ENCODE measurements at places on chromosomes 7 and 10.

DNA sequence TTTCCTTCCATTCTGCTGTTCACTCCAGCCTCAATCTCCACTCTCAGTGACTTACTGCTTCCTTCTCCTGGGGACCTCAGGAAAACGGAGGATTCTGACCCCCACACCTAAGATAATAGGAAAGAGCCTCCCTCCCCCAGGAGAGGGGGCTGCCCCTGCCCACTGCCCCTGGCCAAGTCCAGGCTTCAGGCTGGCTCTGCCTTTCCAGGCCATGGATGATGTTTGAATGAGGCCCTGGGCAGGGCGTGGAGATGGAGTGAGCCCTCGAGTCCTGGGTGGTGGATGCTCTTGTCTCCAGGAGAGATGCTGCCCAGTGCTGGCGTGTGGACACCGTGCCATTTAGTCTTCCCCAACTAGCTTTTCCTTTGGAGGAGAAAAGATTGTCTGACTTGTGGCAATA is 106.9 kb downstream of the INSYN2A start:
- no peak for DNase-seq

DNA sequence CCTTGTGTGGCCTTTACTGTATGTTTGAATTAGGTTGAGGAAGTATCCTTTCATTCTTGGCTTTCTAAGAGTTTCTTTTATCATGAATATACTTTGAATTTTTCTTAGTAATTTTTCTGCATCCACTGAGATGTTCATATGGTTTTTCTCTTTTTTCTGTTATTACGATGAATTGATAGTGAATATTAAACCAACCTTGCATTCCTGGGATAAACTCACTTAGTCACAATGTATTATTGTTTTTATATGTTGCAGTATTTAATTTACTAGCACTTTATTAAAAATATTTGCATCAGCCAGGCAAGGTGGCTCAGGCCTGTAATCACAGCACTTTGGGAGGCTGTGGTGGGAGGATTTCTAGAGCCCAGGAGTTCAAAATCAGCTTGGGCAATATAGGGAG is 15.3 kb upstream of the RBM33 start:
- no peak for DNase-seq

DNA sequence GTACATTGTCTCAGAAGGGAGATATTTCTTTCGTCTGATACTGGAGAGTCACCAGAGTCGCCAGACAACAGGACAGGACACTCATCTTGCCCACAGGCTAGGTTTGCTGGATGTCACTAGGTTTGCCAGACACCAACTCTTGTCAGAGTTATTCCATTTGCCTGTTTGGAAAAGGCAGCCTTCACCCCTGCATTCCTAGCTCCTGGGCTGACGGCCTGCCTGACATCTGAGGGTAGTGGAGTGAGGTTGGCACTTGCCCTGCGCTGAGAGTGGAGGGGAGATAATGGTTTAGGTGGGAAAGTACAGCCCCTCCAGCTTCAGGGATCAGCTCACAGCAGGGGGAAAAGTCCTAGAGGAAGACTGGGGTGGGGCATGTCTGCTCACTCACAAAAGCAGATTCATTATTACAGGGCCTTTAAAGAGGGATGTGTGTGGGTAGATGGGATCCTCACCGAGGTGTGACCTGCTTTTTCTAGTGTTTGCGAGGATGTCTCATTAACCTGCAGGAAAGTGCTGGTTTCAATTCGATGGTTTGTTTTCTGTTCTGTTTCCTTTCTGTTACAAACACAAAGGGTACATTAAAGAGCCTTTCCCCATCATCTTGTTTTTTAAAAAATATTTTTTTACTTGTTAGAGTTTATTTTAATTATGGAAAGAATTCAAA is 79.3 kb upstream of the TNS3 start:
- DNase-seq, result no peak

- no peak for DNase-seq
Observed at GRCh38 chr10:23448802-23449570, 10.1 kb downstream of the OTUD1 start.

- DNase-seq, result no peak
Observed at GRCh38 chr10:14513123-14513522, 182.4 kb upstream of the FRMD4A start.

DNA sequence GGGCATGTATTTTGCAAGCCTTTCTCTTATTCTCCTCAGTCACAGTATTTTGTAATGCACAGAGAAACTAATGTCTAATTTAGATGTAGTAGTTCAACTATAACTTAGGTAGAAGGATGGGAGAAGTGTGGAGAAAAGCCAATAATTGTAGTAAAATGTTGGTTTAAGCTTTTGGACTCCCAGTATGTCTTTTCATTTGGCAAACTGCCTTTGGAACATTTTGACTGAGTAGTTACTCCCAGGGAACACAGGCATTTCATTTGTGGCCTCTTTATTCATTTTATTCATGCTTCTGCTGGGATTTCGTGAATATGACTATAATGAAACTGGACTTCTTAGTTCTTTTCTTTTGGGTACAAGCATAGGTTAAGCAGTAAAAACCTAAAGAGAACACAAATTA is 79.0 kb downstream of the EXOC4 start:
- no peak for DNase-seq

- no peak for DNase-seq
Observed at GRCh38 chr10:76270464-76270863, 839.0 kb downstream of the LRMDA start.

GRCh38 chr7:77538281-77539212 is 1.5 kb downstream of the PTPN12 start:
- peak; percentile 80 for DNase-seq

- no peak for DNase-seq
Observed at GRCh38 chr10:97788552-97789442, 17.0 kb upstream of the SFRP5 start.

- no peak for DNase-seq
Observed at GRCh38 chr7:41887416-41887815, 184.5 kb upstream of the INHBA start.

GRCh38 chr7:135300913-135301765 is 67.5 kb downstream of the STRA8 start:
- DNase-seq, result no peak

DNA sequence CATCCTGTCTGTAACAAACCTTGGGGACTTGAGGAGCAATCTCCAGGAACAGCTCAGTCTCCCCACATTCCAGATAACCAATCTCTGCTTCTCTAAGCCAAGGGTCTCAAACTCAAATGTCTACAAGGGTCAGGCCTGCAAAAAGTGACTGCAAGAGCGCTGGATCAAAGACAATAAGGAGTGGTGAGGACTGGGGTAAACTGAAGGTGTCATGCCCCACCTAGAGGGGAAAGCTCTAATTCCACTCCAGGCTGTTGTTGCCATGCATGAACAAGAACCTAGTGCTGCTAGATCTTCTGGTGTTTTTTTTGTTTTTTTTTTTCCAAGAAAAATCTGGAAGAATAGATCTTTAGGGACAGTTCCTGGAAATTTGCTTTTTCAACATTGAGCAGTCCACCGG is 117.9 kb upstream of the MACROH2A2 start:
- no peak for DNase-seq

DNA sequence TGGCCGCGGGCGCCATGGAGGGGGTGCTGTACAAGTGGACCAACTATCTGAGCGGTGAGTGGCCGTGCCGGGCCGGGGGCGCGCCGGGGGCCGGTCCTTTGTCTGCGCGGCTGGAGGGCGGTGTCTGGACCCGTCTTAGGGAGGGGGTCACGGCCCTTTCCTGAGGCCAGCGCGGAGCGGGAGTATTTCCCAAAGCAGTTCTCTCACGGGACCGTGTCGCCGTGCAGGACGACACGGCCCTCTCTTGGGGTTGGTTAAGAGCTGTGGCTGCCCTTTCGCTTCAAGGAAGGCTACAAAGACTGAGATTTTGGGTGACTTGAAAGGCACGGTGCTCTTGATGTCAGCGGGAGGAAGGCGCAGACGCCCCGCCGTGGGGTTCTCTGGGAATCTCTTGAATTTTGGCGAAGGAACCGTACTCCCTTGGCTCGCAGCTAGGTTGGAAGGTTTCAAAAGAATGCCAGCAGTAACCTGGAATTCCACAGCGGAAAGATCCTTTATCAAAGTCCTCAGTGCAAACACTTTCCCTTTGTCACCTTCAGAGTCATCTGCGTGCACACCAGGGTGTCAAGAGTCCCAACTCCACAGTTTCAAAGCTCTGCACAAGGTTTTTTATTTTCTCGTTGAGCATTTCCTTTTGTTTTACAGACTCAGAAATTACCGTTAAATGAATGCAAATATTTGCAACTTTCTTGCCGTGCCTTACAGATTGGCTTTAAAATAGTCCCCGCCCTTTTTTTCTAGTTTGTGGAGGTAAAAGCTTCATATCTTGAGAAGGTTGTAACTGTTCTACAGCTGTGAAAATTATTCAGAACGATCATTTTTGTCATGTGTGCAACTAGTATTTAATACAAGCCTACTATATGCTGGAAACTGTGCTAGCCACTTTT is 780 bp downstream of the PLEKHA8 start:
- DNase-seq, result no peak

GRCh38 chr10:30324448-30325110 is 24.5 kb downstream of the MTPAP start:
- DNase-seq, result no peak

DNA sequence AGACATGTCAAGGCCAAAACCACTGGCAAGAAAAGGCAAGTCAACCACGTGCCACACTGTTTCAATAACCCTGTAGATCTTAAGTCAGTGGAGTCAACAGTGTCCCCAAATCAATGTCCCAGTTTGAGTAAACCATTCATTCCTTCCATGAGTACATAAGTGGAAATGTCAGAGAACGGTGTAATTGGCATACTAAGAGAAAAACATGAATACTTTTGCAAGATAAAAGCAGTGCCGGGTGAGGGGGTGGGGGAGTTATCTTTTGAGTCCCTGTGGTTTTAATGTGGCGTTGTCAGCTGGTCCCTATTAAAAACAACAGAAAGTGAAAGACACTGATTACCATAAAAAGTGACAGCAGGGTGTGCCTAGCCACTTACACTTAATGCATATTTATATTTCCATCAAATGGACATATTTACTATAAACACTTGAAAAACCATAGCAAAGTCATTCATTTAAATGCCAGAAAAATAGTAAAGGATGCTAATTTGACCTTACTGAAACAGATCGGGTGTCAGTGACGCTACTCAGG is 37.8 kb downstream of the RSU1 start:
- DNase-seq, result no peak

- no peak for DNase-seq
Observed at GRCh38 chr10:95963991-95964389, 56.2 kb downstream of the CC2D2B start.

- DNase-seq, result no peak
Observed at GRCh38 chr10:114831186-114831867, 9.7 kb downstream of the FHIP2A start.

- no peak for DNase-seq
Observed at GRCh38 chr10:79065091-79065551, 3.6 kb upstream of the ZMIZ1 start.

DNA sequence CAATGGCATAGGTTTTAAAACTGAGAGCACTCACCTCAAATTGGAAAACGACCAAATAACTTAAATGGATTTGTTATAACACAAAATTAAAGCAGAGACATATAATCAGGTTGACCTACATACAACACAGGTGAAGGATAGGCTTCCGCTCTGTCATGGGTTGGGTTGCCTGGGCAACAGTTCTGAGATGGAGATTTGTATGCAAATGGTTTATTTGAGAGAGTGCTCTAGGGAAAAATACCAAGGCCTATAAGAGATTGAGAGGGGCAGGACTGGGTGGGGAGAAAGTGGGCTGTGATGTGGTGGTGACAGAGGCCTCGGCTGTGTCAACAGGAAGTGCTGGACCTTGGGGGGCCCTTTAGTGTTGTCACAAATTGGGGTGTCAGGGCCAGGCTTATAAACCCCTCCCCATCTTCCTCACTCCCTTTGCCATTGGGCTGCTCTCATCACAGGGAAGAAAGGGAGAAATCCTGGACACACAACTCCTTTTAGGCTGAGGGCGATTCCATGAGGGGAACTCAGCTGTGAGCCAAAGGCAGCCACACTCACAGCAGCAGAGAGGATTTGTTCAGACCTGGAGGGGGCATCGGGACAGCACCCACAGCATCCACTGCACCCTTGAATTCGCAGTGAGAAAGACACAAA is 105.4 kb upstream of the LYZL1 start:
- no peak for DNase-seq

DNA sequence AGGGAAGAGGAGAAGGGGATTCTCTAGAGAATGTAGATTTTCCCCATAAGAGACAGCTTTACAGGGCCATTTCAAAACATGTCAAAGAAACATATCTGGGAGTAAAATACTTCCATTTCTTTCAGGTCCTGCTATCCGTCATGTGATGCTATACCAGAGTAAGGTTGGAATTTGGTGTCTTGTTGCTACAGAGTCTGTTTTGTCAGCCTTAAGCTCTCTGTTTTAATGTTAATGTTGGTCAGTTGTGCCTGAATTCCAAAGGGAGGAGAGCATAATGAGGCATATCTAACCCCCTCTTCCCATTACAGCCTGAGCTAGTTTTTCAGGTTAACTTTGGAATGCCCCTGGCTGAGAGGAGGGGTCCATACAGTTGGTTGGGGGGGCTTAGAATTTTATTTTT is 94.7 kb upstream of the CCDC71L start:
- DNase-seq, result no peak

GRCh38 chr10:35362701-35363350 is 26.5 kb downstream of the CCNY start:
- no peak for DNase-seq

DNA sequence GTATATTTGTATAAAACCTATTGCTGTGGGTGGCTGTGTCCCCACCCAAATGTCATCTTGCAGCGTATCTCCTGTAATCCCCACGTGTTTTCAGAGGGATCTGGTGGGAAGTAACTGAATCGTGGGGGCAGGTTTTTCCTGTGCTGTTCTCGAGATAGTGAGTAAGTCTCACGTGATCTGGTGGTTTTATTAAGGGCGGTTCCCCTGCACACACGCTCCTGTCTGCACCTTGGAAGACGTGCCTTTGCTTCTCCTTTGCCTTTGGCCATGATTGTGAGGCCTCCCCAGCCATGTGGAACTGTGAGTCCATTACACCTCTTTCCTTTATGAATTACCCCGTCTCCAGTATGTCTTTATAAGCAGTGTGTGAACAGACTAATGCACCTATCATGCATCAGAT is 97.6 kb downstream of the DYNC2I1 start:
- no peak for DNase-seq

DNA sequence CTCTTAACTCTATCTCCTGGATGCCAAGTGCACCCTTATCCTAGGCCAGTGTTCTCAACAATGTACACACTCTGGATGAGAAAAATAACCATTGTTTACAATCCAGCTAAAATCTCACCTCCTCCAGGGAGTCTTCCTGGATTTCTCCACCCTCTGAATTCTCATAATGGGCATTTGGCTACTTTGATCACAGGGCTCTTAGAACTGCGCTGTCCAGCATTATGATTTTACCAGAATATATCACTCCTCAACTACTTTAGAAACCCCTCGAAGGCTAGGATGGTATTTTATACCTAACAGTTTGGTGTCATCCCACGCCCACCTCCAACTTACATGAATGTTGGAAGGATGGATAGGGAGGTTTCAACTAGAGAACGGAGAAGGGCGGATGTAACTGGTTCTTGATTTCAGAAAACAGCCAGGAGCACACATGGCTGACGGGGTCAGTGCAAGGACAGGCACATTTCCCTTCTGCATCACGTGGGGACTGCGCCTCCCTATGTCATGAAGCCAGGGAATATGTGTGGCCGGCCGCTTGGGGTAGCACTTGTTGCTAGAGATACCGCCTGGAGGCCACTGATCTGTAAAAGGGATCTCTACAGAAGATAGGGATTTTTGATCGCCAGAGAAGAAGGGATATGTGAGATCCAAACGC is 1.2 kb upstream of the ATP6V0E2 start:
- peak; percentile 96 for DNase-seq
